ENCODE measurements at places on chromosomes 2 and 18.

- DNase-seq: no peak
These were observed 52.1 kb downstream of the ABCG8 start for GRCh38 chr2:43890855-43891254.

GRCh38 chr2:133247631-133248030 is 320.6 kb downstream of the NCKAP5 start:
- no peak for DNase-seq

- DNase-seq: no peak
These were observed 2.4 kb downstream of the KLF11 start for GRCh38 chr2:10045561-10046355.

DNA sequence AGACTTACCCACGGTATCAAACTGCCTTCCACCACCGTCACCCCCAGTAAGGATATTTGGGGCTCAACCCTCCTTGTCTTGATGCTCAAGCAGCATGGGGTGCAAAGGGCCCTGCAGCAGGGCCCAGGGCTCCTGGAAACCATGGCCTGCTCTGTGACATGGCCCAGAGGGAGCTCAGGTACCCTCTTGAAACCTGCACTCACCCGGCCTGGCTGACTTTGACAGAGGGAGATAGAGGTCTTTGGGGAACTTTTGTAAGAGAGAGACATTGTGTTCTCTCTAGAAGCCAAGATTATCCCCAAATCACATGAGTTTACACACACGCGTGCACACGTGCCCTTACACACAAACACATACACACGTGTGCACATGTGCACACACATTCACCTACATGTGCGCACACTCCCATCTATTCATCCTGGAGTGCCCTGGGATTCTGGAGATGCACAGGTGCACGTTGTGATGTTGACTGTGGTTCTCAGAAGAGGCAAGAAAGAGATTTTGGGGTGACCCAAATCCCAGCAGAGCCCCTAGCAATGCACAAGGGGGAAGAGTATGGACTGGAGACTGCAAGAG is 19.6 kb upstream of the KCNK3 start:
- DNase-seq: no peak

DNA sequence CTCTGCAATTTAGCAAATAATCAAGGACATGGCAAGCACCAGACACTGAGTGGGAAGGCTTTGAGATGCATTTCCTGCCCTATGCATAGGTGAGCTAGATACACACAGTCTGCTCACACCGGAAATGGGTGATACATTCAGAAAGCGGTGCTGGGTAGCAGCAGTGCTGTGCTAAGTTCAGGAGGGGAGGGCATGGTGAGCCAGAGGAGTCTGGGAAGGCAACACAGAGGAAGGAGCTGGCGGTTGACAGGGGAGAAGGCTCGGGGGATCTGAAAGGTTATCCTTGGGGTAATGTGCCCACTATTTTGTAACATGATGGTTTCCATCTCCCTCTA is 57.4 kb upstream of the EPAS1 start:
- DNase-seq: no peak

GRCh38 chr2:197071213-197071612 is 144.7 kb upstream of the PGAP1 start:
- no peak for DNase-seq

GRCh38 chr2:152716805-152717227 is 445 bp downstream of the PRPF40A start:
- DNase-seq: no peak

GRCh38 chr18:28108254-28108653 is 68.7 kb downstream of the CDH2 start:
- DNase-seq: no peak

DNA sequence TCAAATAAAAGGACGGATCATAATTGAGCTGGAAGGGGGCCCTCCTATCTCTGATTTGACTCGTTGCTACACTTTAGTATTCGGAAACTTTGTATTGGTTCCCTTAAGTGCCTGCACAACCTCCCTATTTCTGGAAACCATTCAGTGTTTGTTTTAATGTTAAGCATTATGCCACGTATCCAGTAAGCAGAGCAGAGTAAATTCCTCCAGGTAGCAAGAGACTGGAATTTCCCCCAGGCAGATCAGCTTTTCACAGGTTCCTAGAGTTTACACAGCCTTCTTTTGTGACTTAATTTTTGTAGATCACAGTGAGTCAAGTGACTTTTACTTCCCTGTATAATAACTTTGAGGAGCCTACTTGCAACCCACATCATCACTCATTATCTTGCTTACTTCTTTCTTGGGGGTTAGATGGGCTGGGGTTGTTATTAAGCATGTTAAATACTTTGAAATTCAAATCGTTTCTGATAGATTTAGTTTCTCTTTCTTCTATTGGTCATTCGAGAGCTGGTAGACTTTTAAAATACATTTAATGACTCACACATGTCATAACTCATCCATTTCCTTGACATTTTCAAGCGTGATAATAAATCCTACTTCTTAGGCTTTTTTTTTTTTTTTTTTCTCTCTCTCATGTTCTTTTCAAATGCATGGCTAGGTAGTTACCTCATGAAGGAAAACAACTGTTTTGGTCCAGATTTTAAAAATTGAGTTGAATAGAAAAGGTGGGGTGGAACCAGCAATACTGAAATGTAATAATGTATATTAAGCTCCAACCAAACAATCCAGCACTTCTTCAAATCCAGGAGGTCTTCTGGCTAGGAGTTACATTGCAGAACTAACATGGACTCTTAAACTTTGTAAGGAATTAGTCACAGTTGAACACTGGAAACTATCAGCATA is 219.3 kb downstream of the NEDD4L start:
- no peak for DNase-seq

DNA sequence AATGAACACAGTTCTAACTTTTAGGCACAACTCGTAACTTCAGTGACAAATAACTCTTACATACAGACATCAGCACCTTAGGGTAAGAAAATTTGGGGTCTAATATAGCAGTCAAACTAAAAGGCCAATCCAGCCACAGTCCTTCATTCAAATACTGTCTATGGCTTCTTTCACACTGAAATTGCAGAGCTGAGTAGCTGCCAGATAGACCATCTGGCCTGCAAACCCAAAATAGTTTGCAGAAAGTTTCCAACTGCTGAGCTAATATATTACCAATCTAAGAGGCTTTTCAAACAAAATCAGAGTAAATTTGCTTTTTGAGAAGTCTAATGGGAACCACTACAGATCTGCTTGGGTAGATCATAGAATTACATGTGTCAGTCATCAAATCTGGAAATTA is 183.4 kb downstream of the GALR1 start:
- no peak for DNase-seq

DNA sequence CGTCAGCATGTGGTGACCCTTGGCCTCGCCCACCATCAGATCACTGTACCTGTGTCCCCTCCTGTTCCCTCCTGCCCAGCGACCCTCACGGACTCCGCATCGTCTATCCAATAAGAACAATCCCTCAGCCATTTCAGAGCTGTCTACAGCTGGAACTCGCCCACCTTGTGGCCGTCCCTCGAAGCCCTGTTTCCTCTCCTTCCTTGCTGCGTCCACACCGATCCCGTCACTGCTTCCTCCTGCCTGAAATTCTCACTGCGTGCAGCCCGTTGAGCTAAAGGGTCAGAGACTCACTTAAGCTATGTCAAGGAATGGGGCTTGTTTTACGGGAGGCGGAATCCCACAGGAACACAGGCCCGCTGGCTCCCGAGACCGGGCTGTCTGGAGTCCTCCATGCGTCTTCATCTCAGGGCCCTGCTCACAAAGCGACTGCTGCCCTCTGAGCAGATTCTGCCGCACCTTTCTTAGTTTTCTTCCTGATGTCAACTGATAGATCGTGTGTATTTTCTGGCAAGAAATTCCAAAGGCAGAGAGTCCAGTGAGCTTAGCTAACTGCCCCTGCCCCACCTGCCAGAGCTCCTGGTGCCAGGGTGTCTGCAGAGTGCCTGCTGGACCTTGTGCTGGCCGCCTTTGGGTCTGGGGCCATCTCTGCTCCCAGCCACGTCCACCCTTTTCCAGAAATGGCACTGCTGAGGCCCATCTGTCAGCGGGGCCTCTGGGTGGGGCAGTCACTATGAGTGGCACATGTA is 35.3 kb downstream of the KLHL29 start:
- DNase-seq: no peak

GRCh38 chr18:74230922-74231714 is 60.6 kb downstream of the CYB5A start:
- no peak for DNase-seq

DNA sequence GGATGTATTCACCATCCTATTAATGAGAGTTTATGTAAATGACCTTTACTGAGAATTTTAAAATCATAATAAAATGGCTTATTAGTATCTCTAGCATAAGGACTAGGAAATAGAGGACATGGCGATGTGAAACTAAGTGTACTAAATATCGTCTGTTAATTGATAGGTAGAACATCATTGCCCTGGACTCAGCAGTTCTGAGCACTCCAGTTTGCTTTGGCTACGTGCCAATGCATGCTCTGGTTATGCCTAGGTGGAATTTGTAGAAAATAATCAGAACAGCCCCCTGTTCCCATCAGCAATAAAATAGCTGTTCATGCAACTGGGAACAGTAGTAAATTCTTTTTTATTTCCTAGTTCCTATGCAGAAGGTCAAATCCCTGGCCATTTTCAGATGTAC is 247.8 kb downstream of the DOK6 start:
- peak; percentile 46 for DNase-seq

GRCh38 chr2:151989378-151989777 is 109.5 kb downstream of the CACNB4 start:
- DNase-seq: no peak

All from SHP77 treated with DMSO at 0.1 percent for 48 hours (cell line).